ENCODE measurements at places on chromosomes 4 and X.

DNA sequence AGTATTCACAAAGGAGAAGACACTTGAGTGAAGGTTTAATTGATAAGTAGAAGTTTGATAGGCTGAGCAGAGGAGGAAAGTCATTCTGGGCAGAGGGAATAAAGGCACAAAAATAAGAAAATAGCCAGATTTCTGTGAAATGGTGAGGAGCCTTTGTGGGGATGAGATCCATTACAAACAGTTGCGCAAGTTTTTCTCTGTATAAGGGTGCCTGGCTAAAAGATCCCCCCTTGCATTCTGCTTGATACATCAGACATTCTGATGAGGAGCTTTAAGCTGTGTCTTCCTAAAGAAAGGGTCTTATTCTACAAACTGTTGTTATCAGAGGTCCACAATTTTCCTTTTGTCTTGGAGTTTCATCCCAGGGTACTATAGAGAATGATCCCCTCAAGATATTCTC is 112.0 kb downstream of the ARHGAP36 start:
- DNase-seq = no peak

- DNase-seq = no peak
Observed at GRCh38 chrX:107726816-107727534, 48.6 kb downstream of the TSC22D3 start.

GRCh38 chrX:19683358-19683757 is 168.1 kb upstream of the MAP3K15 start:
- DNase-seq = no peak

GRCh38 chrX:39499996-39500395 is 597.8 kb downstream of the BCOR start:
- DNase-seq = no peak

DNA sequence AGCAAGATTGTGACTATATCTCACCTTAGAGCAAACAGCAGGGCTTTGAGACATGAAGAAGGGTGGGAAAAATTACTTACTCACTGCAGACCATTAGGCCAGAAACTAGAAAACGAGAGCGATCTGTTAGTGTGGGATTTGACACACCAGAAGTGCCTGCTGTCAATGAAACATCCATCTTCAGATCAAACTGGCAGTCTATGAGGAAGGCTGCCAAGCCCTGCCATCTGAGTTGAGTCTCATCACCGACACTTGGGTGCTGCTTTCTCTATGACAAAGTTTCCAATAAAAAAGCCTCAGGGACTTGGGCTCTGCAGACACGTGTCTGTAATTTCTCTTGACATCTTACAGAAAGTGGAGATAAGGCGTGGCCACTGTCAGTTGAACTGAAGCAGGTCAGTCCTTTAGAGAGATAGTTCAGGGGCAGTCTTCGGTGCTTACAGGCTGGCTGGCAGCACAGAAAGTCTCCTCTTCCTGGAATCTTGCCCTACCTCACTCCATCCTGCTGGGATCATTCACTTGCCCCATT is 40.1 kb upstream of the LDB2 start:
- no peak for DNase-seq

DNA sequence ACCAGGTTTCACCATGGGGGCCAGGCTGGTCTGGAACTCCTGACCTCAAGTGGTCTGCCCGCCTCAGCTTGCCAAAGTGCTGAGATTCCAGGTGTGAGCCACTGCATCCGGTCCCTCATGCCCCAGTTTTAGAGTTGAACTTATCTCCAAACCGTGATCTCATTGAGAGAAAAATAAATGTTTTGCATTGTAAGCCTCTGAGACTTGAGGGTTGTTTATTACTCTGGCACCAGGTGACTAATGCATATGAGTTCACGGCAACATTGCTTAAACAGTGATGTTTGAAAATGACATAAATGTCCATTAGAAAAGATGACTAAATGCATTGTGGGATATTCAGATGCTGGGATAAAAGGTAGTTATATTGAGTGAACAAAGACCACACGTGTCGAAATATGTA is 22.9 kb upstream of the FAT1 start:
- no peak for DNase-seq

DNA sequence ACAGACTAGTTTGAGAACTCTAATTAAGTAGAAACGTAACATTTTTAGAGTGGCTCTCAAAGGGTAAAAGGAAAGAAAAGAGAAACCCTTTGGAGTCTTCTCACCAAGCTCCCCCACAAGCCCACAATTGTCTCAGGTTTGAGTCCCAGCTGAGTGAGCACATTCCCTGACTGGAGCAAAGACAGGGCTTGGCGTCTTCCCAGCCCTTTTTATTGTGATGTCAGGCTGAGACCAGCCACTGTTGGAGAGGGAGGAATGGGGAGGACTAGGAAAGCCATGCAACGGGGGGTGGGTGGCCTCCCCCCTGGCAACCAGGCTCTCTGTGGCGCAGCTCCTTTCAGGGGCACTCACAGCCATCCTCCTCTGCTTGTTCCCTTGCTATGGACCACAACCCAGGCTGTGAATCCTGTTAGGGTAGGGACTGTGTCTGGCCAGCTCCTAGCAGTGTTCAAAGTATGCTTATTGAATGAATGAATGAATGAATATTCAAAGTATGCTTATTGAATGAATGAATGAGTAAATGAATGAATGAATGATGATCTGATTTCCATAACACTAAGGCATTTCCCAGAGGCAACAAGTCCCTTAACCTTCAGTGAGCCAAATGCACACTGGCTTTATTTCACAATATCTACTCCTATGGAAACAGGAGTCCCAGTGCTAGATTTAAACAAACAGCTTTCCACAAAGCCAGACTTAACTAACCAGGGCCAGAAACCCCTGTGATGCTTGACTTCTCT is 413.3 kb downstream of the MID1IP1 start:
- peak; percentile 13 for DNase-seq

- DNase-seq = no peak
Observed at GRCh38 chr4:26455571-26455970, 34.7 kb downstream of the CCKAR start.

DNA sequence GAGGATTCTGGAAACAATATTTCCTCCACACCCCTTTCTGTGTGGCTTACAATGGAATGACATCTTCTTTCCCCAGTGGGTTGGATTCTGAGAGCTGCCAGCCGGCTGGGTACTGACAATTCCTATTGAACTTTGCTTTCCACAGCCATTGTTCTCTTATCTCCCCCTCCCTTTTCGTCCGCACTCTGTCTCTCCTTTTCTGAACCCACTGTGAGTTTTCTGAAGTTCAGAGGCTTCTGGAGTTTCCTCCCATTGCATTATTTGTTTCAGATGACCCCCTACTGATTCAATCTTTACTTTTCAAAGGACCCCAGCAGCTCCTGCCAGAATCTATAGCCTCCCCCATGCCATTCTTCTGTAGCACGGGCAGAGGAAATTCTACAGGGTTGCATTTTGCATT is 10.4 kb downstream of the SMPX start:
- no peak for DNase-seq

GRCh38 chr4:102218656-102219055 is 126.6 kb downstream of the SLC39A8 start:
- DNase-seq = no peak

DNA sequence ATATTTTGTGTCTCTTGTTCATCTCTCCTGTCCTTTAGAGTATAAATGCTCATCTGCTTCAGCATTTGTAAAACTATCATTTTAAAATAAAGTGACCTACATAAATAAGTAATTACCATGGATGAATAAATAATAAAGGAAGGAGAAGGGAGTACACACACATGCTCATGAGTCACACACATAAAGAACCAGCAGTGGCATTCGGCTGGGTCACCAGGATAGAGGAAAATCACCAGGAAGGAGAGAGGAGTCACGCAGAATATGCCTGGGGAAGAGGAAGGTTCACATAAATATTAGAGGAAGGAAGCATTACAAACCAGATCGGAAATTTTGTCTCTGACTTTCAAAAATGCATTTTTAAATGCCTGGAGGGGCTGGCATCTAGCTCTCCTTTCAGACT is 38.5 kb upstream of the MED14 start:
- DNase-seq = no peak

- no peak for DNase-seq
Observed at GRCh38 chr4:53744446-53745160, 153.3 kb upstream of the LNX1 start.

DNA sequence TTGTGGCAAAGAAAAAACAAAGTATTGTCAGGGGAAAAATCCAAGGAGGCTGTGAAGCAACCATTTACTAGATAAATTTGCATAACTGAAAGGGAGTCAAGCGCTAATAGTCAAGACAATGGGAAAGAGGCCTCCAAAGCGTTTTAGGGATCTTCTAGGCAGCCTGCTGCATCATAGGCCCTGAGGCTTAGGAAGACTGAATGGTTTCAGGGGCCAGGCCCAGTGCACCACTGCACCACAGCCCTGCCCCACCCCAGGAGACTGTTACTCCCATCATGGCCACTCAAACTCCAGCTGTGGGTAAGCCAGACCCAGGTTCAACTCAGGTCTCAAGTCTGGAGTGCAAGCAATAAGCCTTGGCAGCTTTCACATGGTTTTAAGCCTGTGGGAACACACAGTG is 362.9 kb downstream of the SH3BGRL start:
- DNase-seq = no peak

DNA sequence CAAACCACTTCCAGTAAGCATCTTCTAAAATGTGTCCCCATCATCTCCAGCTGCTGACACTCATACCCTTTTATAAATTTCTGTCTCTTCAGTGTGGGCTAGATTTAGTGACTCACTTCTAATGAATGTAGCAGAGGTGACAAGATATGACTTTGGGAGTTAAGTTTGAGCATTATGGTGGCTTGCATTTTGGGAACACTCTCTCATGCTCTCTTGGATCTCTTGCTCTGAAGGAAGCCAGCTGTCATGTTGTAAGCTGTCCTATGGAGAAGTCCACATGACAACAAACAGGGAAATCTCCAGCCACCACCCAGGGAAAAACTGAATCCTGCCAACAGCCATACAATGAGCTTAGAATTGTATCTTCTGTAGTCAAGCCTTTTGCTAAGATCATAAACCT is 691.3 kb upstream of the PCDH7 start:
- no peak for DNase-seq

- DNase-seq = no peak
Observed at GRCh38 chrX:22300130-22300529, 27.4 kb downstream of the CBLL2 start.

GRCh38 chr4:123477711-123478209 is 81.2 kb downstream of the SPRY1 start:
- DNase-seq = no peak

- no peak for DNase-seq
Observed at GRCh38 chr4:163165217-163166017, 1.3 kb downstream of the NAF1 start.

GRCh38 chrX:123993904-123994635 is 32.6 kb downstream of the STAG2 start:
- DNase-seq = no peak

DNA sequence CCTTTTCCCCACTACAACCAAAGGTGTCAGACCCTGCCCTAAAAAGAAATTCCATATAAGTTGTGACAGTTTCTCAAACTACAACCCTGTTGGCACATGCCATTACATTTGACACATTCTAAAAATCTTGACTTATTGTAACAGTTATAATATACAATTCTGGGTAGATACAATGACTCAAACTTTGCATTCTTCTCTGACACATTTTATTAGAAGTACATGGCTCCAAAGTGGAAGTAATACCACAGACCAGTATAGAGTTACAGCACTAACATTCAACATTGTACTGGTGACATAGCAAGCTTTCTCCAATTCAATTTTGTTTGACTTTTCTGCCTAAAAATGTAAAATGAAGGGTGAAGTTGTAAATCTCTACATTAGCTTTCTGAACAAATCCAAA is 196.6 kb upstream of the ETNPPL start:
- DNase-seq = no peak

GRCh38 chrX:9781941-9782340 is 4.3 kb upstream of the SHROOM2 start:
- no peak for DNase-seq

GRCh38 chr4:15116509-15117079 is 114.3 kb downstream of the CPEB2 start:
- no peak for DNase-seq

- no peak for DNase-seq
Observed at GRCh38 chrX:136725441-136726104, 55.2 kb downstream of the ARHGEF6 start.
